Pancreas (tissue), 10 donors: ENCODE measurements at places on chromosomes 12 and 14. TPM values are rescaled to one million over a fixed set of nuclear protein-coding genes. Genes with fewer than 3 reads are reported as not detected.

DNA sequence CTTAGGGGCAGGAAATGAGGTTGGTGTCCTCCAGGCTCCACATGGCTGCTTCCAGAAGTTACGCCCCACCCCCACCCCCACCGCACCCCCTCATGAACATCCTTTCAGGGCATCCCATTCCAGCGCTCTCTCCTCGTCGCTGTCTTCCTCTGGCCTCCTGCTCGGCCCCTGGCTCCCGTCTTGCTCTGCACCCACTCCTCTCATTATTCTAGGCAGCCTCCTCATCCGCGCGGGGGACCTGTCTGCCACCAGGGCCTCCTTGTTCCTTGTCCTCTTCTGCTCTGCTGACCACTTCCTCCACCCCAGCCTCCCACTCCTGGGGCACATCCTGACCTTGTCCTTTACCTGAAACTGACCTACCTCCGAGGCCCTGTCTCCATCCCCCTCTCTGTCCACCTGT lies 29.8 kb upstream of the PLEKHG6 start:
- peak overlapping the region; percentile 95 for H3K27ac ChIP-seq
- H3K36me3 ChIP-seq: no peaks in the 10 kb centered on the region
- DNase-seq: no peak
- H3K4me3 ChIP-seq: no peak overlapping the region

DNA sequence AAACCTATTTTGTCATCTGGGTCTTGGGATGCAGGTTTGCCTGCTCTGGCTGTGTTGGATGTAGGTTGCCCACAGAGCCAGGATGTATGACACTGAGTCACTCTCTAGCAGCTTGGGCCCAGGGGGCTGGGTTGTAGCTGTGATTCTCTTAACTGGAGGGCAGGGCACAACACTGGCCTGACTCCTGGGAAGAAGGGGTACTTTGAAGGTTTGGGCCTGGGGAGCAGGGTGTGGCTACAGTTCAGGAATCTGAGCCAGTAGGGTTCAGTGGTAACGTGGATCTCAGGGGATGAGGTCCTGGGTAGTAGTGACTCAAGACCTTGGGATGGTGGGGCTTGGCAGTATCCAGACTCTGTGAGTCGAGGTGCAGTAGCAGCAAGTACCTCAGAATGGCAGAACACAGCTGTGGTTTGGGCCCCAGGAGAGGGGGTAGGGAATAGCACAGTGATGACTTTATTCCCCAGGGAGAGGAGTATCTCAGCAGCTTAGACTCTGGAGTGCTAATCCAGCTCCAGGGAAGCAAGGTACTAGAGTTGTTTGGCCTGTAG lies 25.7 kb downstream of the TBC1D15 start:
- H3K36me3 ChIP-seq: no peaks in the 10 kb centered on the region
- H3K27ac ChIP-seq: no peak overlapping the region
- H3K4me1 ChIP-seq: no peaks in the 10 kb centered on the region
- H3K4me3 ChIP-seq: no peak overlapping the region

DNA sequence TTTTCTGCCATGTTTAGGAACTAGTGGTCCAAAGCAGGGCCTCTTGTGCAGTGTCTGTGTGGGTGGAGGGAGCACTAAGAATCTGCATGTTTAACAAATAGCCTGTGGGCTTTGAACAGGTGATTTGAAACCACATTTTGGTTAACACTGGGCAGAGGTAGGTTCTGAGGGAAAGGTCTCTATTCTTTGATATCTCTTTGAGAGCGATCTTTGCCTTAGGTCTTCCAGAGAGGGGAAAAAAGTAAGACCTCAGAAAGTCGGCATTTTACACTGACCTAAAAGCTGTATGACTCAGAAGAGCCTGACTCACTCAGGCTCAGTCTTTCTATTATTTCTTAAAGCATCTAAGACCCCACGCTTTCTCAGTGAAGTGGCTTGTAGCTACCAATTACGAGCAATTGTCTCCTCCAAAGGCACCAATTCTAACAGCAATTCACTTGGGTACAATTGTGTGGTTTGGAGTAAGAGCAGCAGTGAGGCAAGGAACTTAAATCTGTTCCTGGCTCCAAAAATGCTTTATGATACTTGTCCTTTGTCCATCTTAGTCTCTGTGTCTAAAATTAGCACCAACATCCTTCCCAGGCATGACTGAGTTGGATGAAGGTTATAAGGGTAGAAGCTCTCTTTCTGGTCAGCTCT lies 8.8 kb downstream of the EIF2B2 start:
- H3K4me3 ChIP-seq: no peak overlapping the region
- DNase-seq: no peak
- peaks cover 16% of the 10 kb centered on the region for H3K36me3 ChIP-seq
- no peaks in the 10 kb centered on the region for H3K27me3 ChIP-seq
- no peaks in the 10 kb centered on the region for H3K4me1 ChIP-seq

- no peaks in the 10 kb centered on the region for H3K36me3 ChIP-seq
- peaks cover 5% of the 10 kb centered on the region for H3K4me1 ChIP-seq
- no peak for DNase-seq
- no peak overlapping the region for H3K4me3 ChIP-seq
- H3K27me3 ChIP-seq: no peaks in the 10 kb centered on the region
Measured at GRCh38 chr12:2857576-2857975, 737 bp upstream of the TEX52 start.

- no peak overlapping the region for H3K4me3 ChIP-seq
- no peaks in the 10 kb centered on the region for H3K36me3 ChIP-seq
- H3K4me1 ChIP-seq: no peaks in the 10 kb centered on the region
- H3K27me3 ChIP-seq: no peaks in the 10 kb centered on the region
Measured at GRCh38 chr12:123131879-123132402, 18.9 kb downstream of the PITPNM2 start.

Gene SMCO2
- total RNA-seq: 0.28 TPM

Gene OTUB2
- total RNA-seq: 1.1 TPM

- DNase-seq: no peak
- H3K27me3 ChIP-seq: no peaks in the 10 kb centered on the region
- no peak overlapping the region for H3K27ac ChIP-seq
- no peak overlapping the region for H3K4me3 ChIP-seq
- no peaks in the 10 kb centered on the region for H3K36me3 ChIP-seq
- H3K4me1 ChIP-seq: peaks cover 8% of the 10 kb centered on the region
Measured at GRCh38 chr14:68558096-68558495, 234.8 kb downstream of the ZFP36L1 start.

Gene SLCO1B1
- total RNA-seq: not detected

- H3K36me3 ChIP-seq: no peaks in the 10 kb centered on the region
- no peak overlapping the region for H3K27ac ChIP-seq
- no peak overlapping the region for H3K4me3 ChIP-seq
- no peaks in the 10 kb centered on the region for H3K27me3 ChIP-seq
- peaks cover 8% of the 10 kb centered on the region for H3K4me1 ChIP-seq
- DNase-seq: no peak
Measured at GRCh38 chr12:26748741-26749431, 84.1 kb downstream of the ITPR2 start.

- DNase-seq: no peak
- H3K27me3 ChIP-seq: no peaks in the 10 kb centered on the region
- no peak overlapping the region for H3K27ac ChIP-seq
- H3K36me3 ChIP-seq: no peaks in the 10 kb centered on the region
Measured at GRCh38 chr14:65421201-65421981, 8.9 kb downstream of the FUT8 start.

DNA sequence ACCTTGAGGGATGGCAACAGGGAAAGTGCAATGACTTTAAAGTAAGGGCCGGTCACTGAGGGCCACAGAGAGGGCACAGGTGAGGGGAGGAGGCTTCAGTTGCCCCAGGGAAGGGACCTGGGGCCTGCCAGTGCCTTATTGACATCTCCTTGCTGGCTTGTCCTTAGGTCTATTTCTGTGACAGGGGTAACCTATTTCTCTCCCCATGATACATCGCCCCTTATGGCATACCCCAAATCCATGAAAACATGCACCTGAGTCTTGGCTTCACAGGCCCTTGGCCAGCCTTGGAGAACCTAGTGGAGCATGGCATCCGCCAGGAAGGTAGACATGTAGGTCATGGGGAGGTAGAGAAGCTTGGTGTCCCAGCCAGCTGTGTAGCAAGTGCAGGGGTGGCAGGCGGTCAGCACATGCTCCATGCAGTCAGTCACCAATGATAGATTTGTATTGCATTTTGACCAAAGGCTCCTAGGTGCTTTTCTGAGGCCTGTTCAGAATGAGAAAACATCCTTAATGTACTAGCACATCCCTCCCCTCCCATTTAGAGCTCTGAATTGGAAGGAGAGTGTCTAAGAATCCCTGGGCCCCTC lies 23.6 kb upstream of the RDH16 start:
- H3K4me1 ChIP-seq: no peaks in the 10 kb centered on the region
- H3K36me3 ChIP-seq: no peaks in the 10 kb centered on the region
- no peak for DNase-seq

Gene IKBIP
- 2.0 TPM for total RNA-seq

- H3K4me3 ChIP-seq: no peak overlapping the region
- no peak overlapping the region for H3K27ac ChIP-seq
- no peak for DNase-seq
- H3K36me3 ChIP-seq: no peaks in the 10 kb centered on the region
- peaks cover 17% of the 10 kb centered on the region for H3K4me1 ChIP-seq
Measured at GRCh38 chr14:100655741-100656085, 68.5 kb upstream of the BEGAIN start.

DNA sequence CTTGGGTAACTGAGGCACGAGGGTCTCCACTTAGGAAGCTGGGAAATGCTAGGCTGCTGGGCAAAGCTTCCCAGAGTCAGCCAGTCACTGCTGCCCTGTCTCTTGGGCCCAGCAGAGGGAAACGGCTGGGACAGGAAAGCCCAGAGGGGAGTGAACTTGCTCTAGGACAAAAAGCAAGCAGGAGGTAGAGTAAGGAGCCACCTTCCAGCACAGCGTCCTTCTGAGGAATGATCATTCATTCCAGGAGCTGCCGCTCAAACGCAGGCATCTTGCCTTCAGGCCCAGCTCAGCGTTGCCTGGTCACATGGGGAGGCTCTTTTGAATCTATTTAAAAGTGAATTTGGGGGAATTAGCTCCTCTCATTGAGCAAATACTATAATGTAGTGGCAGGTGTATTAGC lies 118.6 kb downstream of the CRACR2A start:
- H3K36me3 ChIP-seq: no peaks in the 10 kb centered on the region
- DNase-seq: no peak
- H3K4me1 ChIP-seq: no peaks in the 10 kb centered on the region
- H3K4me3 ChIP-seq: no peak overlapping the region
- H3K27ac ChIP-seq: no peak overlapping the region

DNA sequence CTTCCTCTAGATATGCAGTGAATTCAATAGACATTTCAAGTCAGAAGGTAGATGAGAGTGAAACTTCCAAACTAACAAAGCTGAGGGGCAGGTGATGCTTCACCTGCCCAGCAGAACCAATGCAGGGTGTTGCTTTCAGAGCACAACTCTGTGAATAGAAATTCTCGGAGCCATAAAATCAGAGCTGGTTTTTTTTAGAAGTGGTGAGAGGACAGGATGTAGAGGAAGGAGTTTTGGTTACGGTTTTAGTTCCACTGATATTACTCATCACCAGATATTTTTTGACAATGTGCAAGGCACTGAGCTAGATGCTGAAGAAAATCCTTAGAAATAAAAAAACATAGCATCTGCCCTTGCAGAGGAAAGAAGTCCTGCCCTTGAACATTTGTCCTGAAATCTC lies 62.2 kb downstream of the BMP4 start:
- H3K4me1 ChIP-seq: no peaks in the 10 kb centered on the region
- no peak overlapping the region for H3K4me3 ChIP-seq
- H3K36me3 ChIP-seq: no peaks in the 10 kb centered on the region
- H3K27me3 ChIP-seq: no peaks in the 10 kb centered on the region
- no peak overlapping the region for H3K27ac ChIP-seq

Gene POC1B
- 4.5 TPM for total RNA-seq

- H3K27me3 ChIP-seq: no peaks in the 10 kb centered on the region
- no peak overlapping the region for H3K4me3 ChIP-seq
- no peaks in the 10 kb centered on the region for H3K36me3 ChIP-seq
- DNase-seq: peak; percentile 86
- peaks cover 60% of the 10 kb centered on the region for H3K4me1 ChIP-seq
- H3K27ac ChIP-seq: peak overlapping the region; percentile 82
Measured at GRCh38 chr14:91899213-91899612, 31.9 kb upstream of the TC2N start.

DNA sequence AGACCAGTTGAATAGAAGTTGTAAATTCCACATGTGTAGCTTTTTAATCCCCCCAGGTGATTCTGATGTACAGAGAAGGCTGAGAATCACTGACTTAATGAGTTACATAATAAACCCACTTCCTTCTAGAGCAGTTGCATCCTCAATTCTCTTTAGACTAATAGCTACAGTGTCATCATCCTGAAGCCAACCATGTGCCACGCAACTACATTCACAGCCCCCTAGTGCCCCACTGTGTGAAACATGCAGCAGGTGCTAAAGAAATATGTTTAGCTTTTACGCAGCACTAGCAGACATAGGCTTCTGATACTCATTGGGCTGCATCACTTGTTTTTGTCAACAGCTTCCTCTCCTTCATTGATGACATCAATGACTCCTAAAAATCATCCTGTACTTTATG lies 1168.3 kb downstream of the BCL11B start:
- no peak for DNase-seq
- H3K27ac ChIP-seq: no peak overlapping the region
- H3K36me3 ChIP-seq: no peaks in the 10 kb centered on the region
- H3K4me3 ChIP-seq: no peak overlapping the region

DNA sequence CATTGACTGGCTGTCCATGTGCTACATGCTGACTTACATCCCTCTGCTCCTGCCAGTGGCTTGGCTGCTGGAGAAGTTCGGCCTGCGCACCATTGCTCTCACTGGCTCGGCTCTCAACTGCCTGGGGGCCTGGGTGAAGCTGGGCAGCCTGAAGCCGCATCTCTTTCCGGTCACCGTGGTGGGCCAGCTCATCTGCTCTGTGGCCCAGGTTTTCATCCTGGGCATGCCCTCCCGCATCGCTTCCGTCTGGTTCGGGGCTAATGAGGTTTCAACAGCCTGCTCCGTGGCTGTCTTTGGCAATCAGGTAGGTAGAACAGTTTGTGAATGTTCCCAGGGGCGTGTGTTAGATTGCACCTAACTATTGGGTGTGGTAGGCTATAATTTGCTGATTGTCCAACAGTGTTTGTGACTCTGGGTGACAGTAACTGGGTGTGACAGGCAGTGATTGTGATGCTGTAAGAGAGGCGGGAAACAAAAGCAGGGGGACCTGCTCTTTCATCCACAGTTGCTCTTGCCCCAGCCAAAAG lies 981 bp downstream of the FLVCR2 start:
- no peak for DNase-seq
- peaks cover 10% of the 10 kb centered on the region for H3K4me1 ChIP-seq
- no peaks in the 10 kb centered on the region for H3K36me3 ChIP-seq
- no peak overlapping the region for H3K4me3 ChIP-seq
- no peak overlapping the region for H3K27ac ChIP-seq
